ENCODE measurements at places on chromosomes 1 and 21. TPM values are rescaled to one million over a fixed set of nuclear protein-coding genes. Genes with fewer than 3 reads are reported as not detected.

TCEA3 gene
- total RNA-seq: 0.13 TPM

CATSPERE gene
- 0.39 TPM for total RNA-seq

CA6 gene
- not detected for total RNA-seq

CFAP74 gene
- total RNA-seq: not detected

THEM5 gene
- not detected for total RNA-seq

C1orf105 gene
- not detected for total RNA-seq

BACH1 gene
- total RNA-seq: 38.1 TPM

OVAAL gene
- not detected for total RNA-seq

TLCD4 gene
- total RNA-seq: under 0.01 TPM

SPRR4 gene
- total RNA-seq: not detected

FCER1G gene
- 0.26 TPM for total RNA-seq

PLA2G5 gene
- under 0.01 TPM for total RNA-seq

IFNLR1 gene
- total RNA-seq: not detected

LCE1F gene
- not detected for total RNA-seq

MRAP gene
- not detected for total RNA-seq

BLACAT1 gene
- total RNA-seq: under 0.01 TPM

PTGER3 gene
- not detected for total RNA-seq

PLPPR4 gene
- total RNA-seq: under 0.01 TPM

C1QC gene
- not detected for total RNA-seq

SYCP1 gene
- total RNA-seq: not detected

OR2T10 gene
- not detected for total RNA-seq

MPL gene
- 0.13 TPM for total RNA-seq

CELA2B gene
- total RNA-seq: not detected

CHD5 gene
- under 0.01 TPM for total RNA-seq

POTED gene
- total RNA-seq: not detected

LRRC7 gene
- 0.13 TPM for total RNA-seq

SPRR5 gene
- total RNA-seq: not detected

UTS2 gene
- total RNA-seq: not detected

S100A12 gene
- not detected for total RNA-seq

PAQR6 gene
- 0.38 TPM for total RNA-seq

FMO1 gene
- total RNA-seq: not detected

FCGR3B gene
- not detected for total RNA-seq

DENND2C gene
- 6.4 TPM for total RNA-seq

C8A gene
- total RNA-seq: not detected

TRAF3IP3 gene
- total RNA-seq: not detected

CAPN8 gene
- not detected for total RNA-seq

PYCR2 gene
- 31.6 TPM for total RNA-seq

DCST2 gene
- total RNA-seq: under 0.01 TPM

ACTA1 gene
- total RNA-seq: under 0.01 TPM
